ENCODE measurements at places on chromosomes 1 and 21.

GRCh38 chr1:228313536-228314277 is 92.9 kb downstream of the TRIM11 start:
- no peak for DNase-seq

DNA sequence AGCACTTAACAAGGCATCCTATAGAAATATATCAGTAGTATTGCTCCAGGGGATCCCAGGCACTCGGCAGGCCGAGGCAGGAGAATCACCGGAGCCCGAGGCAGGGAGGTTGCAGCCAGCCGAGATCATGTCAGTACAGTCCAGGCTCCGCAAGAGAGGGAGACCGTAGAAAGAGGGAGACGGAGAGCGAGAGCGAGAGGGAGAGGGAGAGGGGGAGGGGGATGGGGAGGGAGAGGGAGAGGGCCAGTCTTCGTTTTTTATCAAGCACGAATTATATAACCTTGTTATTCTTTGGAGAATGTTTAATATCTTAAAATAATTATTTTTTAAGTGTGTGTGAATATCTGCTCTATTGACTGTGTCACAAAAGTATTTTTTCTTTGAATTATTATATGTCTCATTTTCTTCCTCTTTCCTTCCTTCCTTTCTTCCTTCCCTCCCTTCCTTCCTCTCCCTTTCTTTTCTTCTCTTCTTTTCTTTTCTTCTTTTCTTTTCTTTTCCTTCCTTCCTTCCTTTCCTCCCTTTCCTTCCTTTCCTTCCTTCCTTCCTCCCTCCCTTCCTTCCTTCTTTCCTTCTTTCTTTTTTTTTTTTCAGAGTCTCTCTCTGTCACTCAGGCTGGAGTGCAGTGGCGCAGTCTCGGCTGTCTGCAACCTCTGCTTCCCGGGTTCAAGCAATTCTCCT is 233.7 kb downstream of the SRGAP2C start:
- DNase-seq, result no peak

- peak; percentile 84 for DNase-seq
Measured at GRCh38 chr1:12124693-12125421, 41.9 kb upstream of the TNFRSF1B start.

DNA sequence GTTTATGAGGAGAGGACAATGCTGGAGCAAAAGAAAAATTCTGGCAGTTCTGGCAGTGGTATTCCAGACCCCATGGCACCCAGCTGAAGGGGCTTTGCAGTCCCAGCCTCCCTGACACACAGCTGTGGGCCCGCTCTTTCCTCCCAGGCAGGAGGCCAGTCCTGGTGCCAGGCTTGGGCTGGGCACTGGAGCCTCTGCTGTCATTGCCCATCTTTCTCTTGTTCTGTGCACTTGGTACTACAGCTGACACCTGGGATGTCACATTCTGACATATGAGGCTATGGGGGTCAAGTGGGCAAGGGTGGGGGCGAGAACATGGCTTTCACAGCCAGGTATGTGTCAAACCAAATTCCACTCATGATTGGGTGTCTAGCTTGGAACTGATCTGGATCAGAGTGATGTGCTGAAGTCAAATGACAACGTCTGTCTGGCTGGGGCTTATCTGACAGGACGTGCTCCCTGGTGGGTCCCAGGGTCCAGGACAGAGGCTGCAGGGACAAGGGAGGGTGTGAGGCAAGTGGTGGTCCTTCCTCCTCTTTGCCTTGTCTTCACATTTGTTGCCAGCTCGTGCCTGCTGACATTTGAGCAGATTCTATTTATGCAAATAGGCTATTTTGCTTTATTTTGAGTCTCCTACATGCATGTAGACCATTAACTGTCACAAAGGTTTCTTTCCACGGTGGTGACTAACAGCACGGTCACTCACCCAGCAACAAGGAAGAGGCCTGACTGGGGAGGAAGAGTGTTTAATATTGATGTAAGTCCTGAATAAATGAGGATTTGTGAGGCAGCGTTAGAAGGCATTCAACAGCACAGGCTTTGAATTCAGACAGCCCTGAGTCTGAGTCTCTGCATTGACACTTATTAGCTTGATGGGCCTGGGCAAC is 336.3 kb downstream of the PBX1 start:
- DNase-seq, result no peak

GRCh38 chr1:158248118-158248517 is 6.1 kb upstream of the CD1A start:
- DNase-seq, result no peak

DNA sequence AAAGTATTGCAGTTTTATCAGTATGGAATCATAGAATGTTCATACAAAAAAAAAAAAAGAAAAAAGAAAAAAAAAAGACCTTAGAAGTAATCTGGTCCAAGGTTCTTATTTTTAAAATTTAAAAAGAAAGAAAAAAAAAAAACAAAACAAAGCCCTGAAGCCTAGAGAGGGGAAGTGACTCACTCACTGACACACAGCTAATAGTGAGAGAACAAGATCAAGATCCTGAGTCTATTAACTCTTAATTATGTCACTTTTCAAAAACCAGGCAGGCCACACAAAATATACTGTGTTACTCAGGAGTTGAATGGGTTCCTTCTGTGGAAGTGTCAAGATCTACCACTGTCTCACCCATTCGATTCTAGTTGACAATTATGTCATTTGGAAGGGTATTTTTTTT is 433.9 kb upstream of the DAB1 start:
- DNase-seq, result no peak

DNA sequence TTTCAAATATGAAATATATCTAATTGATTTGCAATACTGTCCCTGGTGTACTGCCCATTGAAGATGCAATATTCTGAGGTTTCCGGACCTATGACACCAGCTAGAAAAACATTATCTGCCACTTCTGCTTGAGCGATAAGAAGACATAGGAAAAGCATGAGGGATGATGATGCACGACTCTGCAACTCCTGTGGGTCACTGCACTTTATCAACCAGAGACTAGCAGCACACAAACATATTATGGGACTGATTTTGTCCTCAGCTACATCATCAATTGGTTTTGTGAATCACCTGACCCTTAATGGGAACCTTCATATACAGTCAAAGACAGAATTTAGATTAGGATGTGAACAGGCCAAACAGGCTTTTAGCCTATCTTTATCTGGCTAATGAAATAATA is 13.8 kb upstream of the KCNA3 start:
- DNase-seq, result no peak

DNA sequence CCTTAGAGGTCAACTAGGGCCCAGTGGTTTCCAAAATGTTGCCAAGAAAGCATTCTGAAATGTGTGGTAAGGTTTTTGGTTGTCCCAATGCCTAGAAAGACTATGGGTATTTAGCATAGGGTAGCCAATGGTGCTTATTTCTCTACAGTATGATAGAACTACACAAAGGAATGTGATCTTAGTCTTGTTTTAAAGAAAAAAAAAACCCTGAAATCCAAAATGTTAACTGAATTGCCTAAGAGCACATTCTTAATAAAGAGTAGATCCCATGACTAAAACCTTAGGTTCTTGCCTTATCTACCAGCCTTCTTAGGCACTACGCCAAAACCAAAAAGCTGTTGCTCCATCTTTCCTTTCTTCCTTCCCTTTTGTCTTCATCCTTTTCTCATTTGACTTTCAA is 428.2 kb downstream of the MRPL39 start:
- DNase-seq, result no peak

GRCh38 chr1:65190229-65190628 is 42.2 kb downstream of the AK4 start:
- DNase-seq, result no peak

GRCh38 chr1:7852804-7853683 is at the start of gene UTS2:
Gene UTS2, minus strand, starts transcription at chr1:7853065. Its CDS starts 62 bp downstream, at chr1:7853003.
- DNase-seq, result no peak

- DNase-seq, result no peak
Measured at GRCh38 chr1:20666804-20667203, 5.6 kb upstream of the DDOST start.

DNA sequence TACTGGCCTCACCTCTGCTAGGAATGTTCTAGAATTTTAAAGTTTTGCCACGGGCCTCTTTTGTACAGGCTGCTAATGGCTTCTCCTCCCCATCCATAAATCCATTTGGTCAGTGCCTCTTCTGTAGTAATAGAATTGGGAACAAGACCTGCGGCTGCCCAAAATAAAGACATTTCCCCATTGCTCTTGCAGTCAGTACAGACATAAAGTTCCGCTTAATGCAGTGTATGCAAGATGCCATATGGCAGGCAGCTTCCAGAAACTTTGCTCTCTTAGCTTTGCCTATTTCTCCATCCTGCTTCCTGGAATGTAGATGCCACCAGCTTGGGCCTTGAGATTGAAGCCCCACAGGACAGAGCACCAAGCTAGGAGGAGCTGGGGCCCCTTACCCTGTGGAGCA is 3.7 kb upstream of the SLC2A5 start:
- no peak for DNase-seq

DNA sequence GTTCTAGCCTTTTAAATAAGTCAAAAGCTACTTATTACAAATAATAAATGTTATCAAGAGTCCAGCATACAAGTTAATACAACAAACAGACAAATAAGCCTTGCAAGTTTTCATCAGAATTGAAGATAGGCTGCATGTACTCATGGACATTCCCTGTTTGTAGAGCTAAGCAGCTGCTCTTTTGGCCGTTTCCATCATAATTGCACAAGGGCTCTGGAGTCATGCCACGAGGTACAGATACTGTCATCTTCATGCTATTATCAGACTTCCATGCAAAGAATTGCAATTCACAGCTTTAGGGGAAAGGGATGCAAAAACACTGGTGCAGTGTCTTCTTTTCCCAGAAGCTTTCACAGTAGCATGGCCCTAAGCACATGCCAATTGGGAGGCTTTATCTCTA is 52.8 kb upstream of the TBX15 start:
- DNase-seq, result no peak

DNA sequence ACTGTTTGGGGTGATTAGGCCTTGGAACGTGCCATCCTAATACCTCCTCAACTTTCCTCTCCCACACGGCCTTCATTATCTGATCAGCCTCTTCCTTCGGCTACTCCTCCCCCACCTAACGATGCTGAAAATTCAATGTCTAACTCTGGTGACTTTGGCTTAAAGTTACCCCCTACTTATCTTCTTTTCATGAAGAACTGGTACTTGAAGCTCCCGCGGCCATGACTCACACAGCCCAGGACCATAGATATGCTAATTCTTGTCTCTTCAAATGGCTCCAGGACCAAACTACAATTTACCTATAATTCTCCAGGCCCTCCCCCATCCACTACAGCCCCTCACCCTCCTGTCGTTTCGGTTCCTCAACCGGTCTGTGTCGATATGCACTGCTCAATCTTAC is 15.7 kb upstream of the AZIN2 start:
- no peak for DNase-seq

DNA sequence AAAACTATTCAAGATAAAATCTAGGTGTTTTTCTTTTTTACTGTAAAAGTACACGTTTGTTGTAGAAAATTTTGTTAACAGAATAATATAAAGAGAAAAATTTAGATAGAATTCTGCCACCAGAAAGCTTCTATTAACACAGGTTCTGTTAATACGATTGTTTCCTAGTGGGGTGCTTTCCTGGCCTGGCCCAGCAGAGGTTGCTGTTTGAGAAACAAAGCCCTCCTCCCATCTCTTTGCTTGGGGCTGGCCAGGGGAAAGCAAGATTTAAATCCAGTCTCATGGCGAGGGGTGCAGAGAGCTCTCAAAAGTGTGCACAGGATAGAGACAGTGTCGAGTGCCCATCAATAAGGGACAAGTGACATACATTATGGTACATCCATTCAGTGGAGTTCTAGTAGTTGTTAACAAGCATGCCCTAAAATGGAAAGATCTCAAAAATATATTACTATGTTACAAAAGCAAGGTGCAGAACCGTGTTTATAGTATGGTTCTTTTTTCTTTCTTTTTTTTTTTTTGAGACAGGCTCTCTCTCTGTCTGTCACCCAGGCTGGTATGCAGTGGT is 14.6 kb upstream of the ACBD3 start:
- no peak for DNase-seq

- no peak for DNase-seq
Measured at GRCh38 chr1:65020774-65021173, 54.4 kb upstream of the JAK1 start.

- no peak for DNase-seq
Measured at GRCh38 chr1:21297975-21298374, 7.7 kb upstream of the ECE1 start.

- DNase-seq, result no peak
Measured at GRCh38 chr21:38678827-38679226, 126.9 kb upstream of the ETS2 start.

GRCh38 chr21:46063734-46064680 is 33.9 kb upstream of the COL6A2 start:
- no peak for DNase-seq

DNA sequence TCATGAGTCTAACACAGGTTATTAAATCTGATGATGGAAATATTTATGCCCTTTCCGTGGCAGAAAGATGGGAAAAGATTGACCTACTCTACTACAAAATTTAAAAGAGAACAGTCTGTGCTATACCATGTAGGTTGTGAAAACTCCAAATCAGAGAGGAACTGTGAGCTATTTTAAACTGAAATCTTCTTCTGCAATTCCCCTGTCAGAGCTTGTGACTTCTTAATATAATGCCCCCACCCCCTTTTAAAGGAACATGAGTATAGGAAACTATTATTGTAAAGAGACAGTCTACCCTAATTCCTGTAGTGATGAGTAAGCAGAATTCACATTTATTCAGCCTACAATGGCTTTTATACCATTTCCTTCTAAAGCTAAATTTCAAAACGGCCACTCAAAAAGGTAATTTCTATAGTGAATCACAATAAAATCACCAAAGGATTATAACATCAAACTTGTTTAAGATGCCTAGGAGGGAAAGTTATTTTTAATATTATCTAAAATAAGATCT is 11.7 kb downstream of the DSCAM start:
- DNase-seq, result no peak

GRCh38 chr21:25842925-25843324 is 108.2 kb downstream of the GABPA start:
- DNase-seq, result no peak

- DNase-seq, result no peak
Measured at GRCh38 chr1:202752774-202753173, 42.5 kb upstream of the SYT2 start.

GRCh38 chr1:37822906-37823815 is 15.2 kb upstream of the YRDC start:
- no peak for DNase-seq

DNA sequence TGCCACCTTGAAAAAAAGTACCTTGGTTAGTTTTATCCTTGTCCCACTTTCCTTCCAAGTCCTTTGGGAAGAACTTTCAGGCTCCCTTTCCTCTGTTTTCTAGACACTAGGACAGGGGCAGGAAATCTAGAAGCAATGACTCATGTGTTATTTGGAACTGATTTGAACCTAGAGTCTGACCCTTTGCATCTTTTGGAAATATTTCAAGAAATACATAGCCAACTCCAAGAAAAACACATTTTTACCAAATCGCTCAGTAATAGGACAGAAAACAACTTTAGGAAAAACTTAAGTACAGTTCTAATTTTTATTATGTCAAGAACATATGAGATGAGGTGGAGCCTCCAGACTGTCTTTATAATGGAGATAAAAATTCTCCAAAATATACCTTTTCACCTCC is 292.4 kb downstream of the PTBP2 start:
- no peak for DNase-seq

GRCh38 chr21:45779226-45779625 is 135.7 kb downstream of the PCBP3 start:
- no peak for DNase-seq

Measured in stimulated activated CD4-positive, alpha-beta T cell treated with anti-CD3 and anti-CD28 coated beads, Interleukin-1b, Interleukin-23, amount 100 ng/mL, for 4 hours (primary cell).